ENCODE measurements at places on chromosomes 2 and 18.

DNA sequence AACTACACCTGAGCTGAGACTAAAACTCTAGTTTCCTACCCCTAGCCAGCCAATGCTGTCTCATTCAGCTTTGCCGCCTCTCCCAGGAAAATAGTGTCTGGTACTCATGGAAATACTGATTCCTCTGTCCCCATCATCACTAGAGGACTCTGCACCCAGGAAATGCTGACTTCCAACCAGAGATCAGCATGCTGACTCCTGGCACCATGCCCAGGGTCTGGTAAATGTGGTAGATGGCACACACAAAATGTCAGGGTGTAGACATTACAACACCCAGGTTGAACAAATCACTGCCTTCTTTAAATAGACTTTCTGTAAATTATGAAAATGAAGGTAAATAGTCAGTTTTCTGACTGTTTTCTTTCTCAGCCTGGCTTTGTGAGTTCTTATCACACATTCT, 307.3 kb upstream of the CHAC2 start:
- DNase-seq: no peak

DNA sequence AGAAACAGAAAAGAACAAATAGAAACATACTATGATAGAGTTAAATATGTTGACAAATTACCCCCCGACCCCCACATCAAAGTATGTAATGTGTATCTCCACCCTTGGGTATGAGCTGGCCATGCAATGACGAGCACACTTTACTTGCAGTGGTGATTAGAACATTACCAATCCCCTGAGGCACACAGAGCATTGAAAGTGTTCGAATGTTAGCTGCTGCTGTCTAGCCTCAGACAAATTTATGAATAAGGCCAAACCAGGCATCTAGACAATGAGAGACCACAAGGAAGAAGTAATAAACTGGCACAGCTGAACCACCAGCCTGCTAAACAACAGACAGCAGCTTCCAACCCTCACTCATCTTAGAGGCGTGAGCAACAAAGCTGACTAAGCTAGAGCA, 380.5 kb downstream of the DSEL start:
- no peak for DNase-seq

GRCh38 chr18:4198956-4199355, 256.2 kb downstream of the DLGAP1 start:
- DNase-seq: no peak

- DNase-seq: no peak
Observed at GRCh38 chr2:2286592-2286991, 44.5 kb downstream of the MYT1L start.

DNA sequence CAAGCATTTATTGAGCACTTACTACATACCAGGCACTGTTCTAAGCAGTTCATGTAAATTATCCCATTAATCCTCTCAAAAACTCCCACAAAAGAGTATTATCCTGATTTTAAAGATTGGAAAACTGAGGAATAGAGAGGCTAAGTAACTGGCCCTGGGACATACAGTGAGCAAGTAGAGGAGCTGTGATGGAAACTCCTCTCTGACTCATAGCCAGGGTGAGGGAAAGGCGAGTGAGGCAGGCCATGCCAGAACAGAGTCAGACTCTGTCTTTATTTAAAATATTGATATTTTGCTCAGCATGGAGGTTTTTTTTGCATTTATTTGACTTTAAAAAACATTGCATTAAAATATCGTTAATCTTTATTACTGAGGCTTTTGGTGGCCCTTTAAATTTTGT, 208.0 kb downstream of the LOXHD1 start:
- DNase-seq: no peak

DNA sequence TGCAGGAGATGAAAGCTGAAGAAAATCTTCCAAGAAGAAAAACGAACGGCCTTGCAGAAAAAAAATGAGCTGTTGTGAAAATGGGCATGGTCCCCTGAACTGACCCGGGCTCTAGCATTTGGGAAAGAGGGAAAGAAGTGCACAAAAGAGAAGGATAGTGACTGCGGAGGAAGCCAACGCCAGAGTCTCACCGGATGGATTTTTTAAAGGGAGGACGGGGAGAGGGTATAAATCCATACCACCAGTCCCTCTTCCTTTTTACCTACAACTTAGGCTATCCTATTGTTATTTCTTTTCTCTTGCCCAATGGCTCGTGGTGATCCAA, 601 bp downstream of the WDR35 start:
- DNase-seq: no peak

DNA sequence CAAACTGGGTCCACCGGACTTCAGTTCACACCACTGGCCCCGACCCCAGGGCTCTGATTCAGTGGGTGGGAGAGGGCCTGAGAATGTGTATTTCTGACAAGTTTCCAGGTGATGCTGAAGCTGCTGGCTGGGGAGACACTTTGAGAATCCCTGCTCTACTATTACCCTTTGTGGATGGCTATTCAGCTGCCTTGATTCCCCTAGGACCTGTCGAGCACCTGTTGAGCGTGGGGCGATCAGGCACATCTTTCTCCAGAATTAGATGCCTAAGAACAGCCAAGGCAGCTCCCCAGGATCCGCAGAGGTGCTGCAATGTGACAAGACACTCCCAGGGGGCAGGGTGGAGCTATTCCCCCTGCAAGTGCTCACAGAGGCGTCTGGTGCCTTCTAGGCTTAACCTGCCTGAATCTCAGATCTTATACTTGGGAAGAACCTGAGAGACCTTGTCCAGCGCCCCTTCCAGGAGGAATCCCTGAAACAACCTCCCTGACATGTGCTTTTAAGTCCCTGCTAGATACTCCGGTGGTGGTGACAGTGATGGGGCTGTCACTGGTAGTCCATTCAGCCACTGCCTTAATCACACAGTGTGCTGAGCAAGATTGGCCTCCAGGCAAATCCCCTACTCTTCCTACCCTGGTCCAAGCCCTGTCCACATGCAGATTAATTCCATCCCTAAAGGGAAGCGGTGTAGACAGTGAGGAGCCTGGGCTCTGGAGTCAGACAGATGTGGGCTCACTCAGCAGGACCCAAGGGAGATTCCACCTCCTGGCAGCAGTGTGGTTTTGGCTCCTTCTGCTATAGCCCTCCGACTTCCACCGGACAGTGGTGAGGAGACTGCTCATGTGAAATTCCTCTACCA, 43.4 kb upstream of the OTOF start:
- no peak for DNase-seq

DNA sequence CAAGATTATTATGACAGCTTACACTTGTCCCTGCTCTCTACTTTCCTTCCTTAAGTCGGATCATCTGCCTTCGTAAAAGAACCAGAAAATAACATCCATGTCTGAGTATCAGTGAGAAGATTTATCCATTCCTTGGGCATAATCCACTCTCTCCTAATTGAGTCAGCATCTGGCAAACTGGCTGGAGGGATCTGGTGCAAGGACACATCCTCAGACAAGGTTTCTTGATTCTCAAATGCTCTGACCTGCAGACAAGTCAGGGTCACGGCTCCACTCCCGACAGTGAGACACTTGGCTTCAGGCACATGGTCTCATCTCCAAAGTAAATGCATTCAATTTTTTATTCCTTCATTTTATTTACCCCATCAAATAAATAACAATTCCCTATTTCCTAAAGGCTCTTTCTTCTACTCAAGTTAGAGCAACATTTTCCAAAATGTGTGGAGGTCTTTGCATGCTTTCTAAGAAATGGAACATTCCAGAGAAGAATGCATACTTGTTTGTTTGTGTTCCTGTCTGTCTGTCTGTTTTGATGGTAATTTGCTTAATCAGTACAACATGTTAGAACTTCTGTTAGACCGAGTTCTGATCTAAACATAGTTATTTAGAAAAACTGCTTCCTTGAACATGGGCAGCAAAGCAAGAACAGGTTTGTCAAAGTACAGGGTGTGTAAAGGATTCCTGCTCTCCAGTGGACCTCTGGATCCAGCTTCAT, 246.9 kb downstream of the IRS1 start:
- DNase-seq: no peak

DNA sequence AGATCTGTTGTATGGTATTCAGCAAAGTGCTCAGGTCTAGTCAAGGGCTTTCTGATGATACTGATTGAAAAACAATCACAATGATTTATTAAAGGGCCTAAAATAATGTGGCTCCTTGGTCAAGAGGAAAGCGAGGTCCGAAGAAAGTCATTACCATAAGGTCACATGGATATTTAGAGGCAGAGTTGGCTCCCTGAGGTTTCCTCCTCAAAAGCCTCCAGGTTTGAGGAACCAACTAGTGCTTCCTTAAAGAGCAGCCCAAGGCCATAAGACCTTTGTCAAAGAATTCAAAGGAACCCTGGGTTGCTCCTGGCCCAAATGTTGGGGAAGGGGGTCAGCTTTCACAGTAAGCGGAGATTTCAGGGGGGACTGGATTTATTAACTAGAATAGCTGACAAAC, 280.7 kb upstream of the ATP5MC3 start:
- DNase-seq: no peak

DNA sequence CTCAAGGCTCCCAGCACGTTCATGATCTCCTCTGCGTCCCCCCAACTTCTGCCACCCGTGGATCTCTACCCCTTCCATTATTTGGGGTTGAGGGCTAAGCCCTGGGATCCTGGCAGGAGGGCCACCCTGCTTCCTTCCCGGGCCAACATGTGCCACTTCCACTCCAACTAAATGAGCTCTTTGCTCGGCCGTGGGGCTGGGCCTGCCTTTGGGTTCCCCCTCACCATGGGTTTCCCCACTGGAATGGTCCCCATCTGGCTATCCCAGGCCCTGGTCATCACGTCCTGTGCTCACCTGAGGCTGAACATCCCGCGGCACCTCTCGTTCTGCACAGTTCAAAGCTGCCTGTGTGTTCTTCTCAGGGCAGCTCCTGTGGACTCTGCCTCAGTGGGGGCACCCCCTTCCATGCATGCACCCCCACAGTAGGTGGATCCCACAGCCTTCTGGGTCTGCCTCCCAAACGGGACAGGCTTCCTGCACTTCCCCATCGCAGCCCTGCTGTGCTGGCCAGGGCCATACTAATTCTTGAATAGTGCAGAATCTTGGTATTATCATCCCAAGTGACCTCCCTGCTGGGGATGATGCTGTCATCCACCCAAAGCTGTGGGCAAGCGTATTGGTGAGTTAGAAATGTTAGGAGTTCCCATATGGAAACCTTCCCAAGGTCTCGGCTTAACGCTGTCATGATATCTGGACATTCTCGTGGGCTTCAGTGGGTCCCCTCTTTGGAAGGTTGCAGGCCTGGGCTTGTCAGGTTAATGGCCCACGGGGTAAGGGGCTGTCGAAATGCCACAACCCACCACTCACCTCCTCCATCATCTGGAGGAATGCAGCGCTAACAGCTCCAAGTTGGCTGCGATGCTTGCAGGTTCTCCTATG, 150.5 kb upstream of the TWIST2 start:
- no peak for DNase-seq

DNA sequence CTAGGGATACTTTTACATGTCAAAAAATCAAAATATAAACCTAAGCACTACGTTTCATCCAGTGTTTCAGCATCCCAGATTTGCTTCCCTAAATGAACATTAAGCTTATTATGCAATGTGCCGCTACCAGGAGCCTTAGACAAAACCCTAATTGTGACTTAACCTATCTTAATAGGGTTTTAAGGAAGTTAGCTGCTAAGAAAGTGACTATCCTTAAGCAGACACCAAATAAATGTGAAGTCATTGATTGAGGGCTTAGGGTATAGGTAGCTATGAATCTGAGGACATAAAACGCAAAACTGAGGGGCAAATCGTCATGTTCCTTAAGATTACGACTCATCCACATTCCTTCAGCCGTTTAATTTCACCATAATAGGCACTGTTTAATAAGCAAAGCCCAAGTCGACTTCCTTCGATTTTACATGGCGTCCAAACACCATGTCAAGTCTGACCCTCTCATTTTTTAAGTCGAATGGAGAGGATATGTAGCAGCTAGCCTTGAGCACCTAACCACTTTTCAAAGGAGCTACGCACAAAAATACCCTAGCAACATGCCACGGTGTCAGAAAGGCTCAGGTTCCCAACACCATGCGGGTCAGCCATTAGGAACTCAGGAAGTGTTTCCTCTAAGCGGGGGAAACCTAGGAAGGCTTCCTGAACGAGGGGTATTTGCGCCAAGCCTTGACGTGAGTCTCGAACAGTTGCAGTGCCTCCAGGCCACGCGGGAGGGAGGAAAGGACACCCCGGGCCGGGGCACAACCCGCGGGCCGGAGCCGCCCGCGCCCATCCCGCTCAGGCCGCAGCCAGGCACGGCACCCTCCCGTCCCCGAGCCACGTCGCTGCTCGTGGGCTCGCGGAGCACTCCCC, 1.0 kb downstream of the HDLBP start:
- DNase-seq: no peak
